ENCODE measurements at places on chromosomes 1 and 21.
A peak's percentile ranks its signal among the peaks of the same experiment; 100 is the strongest.

DNA sequence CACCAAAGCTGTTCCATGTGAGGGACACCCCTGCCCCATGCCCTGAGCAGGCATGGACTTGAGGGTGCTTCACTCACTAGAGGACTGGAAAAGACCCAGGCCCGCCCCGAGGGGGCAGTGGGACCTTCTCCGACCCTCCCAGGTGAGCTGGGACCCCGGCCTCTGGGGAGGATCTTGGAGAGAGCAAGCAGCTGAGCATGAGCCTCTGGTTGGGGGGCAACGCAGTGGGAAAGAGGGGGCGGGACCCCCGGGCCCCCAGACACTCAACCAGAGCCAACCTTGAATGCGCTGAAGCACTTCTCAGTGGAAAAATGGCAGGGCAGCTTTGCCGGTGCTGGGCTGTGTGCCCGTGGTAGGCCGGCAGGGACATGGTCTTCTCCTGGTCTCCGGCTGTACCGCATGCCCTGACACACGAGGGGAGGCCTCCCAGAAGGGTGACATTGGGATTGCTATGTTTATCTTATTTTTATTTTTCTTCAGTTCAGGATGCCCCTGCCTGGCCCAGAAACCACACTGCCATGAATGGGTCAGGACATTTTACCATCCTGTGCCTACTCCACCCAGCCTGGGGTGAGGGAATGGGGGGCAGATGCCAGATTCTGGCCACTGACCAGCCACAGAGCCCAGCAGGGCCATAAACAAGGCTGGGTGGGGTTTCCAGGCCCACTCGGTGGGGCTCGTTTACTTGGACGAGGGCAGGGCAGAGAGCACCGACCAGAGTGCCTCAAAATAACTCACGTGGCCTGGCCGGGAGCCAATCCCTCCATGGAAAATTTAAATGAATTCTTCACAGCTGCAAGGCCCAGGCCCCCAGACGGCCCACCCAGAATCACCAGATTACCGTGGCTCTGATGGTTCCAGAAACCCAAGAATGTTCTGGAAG lies 17.2 kb upstream of the LAPTM5 start:
- no peak for DNase-seq

- DNase-seq = no peak
Measured at GRCh38 chr1:92804721-92805201, 19.9 kb upstream of the EVI5 start.

- DNase-seq = no peak
Measured at GRCh38 chr1:84143796-84144565, at the start of gene PRKACB. Gene PRKACB, plus strand, starts transcription at chr1:84144271. Its CDS starts 91 bp downstream, at chr1:84144362.

DNA sequence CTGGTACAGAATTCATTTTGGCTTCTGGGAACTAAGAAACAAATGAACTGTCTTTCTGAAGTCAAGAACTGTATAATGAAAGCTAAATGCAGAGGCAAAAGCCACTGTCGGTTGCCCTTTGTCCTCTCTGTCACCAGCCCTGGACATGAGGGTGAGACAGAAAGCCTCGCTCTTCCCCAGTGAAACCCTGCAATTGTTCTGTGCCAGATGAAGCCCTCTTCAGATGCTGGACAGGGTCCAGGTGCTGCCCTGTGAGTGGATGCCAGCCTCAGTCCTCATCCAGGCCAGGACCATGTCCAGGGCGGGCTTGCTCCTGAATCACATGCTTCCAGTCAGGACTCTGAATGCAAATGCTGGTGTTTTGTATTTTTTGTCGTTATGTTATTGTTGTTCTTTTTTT lies 138.7 kb downstream of the RUNX1 start:
- DNase-seq = no peak

GRCh38 chr1:45908611-45909140 lies 105.3 kb downstream of the MAST2 start:
- DNase-seq = no peak

DNA sequence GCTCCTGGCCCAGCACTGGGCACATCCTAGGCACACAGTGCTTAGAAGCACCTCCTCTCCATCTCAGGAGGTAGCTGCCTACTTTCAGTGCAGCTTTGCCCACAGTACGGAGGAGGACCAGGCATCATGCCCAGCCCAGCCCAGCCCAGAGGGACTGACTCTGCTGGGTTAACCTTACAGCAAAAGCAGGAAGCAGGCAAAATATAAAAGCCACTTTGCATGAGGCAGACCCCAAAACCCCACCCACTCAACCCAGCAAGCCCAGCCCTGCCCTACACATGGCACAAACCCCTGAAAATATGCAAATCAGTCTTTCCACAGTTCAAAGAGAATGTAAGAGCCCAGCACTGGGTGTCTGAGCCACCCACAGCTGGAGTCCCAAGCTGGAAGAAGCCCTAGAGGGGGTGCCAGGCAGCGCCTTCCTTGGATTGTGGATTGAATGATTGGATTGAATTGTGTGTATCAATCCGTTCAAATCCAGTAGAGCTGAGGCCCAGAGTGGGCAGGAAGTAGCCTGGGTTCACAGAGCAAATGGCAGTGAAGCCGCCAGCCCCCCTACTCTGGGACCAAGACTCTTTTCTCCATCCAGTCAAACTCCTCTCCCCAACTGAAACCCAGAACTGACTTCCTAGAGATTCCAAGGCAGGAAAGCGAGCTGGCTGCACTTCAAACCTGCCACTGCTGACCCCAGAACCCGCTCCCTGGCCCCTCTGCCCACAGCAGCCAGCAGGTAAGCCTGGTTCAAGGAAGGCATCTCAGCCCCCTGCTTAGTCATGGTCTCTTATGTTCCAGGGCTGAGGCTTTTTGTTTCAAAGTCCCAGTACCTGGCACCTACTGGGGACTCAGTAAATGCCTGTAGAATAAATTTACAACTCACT lies 117.7 kb downstream of the LACTBL1 start:
- DNase-seq = no peak

DNA sequence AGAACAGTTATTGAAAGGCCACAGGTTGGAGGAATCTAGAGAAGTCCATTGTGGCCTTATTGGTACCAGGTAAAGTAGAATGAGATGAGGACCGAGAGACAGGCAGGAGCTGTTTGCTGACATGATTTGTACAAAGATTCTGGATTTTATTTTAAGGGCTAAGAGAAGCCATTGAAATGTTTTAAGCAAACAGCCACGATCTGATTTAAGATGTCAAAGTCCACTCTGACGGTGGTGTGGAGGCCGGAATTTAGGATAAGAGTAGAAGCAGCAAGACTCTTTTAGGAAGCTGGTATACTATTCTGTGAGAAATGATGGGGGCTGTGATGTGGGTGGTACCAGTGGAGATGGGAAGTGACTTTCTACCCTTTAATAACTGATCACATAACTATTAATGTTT lies 418.5 kb downstream of the DPYD start:
- DNase-seq = no peak

DNA sequence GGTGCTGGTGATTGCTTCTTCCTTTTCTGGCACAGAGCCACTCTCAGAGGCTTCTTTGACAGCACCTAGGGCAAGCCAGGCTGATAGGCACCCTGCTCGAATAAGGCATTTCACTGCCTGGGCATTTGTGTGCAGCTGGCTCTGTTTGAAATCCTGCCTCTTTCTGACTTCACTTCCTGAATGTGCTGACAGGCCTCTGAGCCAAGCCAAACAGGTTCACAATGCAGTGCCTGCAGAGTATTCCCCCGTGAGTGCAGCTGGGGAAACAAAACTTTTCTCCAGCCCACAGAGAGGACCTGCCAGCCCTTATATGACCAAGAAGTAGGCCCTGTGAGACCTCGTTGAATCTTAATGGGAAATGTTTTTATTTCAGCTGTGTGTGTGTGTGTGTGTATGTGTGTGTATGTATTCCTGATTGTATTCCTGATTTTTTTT lies 10.4 kb downstream of the JUN start:
- no peak for DNase-seq

GRCh38 chr1:24349891-24350290 lies 30.7 kb downstream of the GRHL3 start:
- DNase-seq = no peak

DNA sequence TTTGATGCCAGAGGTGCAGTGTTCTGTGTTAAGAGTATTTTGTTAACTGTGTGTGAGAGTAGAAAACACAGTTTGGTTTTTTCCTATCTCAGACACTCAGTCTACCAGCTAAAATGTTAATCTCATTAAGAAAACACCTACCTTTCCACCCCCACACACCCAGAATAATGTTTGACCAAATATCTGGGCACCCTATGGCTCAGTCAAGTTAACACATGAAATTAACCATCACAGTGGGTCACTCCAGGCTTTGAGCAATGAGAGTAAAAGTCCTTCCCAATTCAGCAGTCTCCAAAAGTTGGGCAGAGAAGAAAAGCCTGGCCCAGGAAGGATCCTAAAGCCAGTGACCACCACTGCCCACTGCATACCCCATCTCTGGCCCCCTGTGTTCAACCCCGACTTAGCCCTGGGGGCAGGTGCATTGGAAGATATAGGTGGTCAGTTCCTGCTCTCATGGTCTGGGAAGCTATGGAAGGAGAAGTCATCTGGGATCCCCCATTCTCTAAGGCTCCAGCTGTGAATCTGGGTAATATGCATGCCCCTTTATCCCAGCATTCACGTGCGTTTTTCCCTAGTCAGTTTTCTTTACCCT lies 50.2 kb upstream of the CSF3R start:
- DNase-seq = no peak

- no peak for DNase-seq
Measured at GRCh38 chr1:42932442-42932941, 26.2 kb downstream of the SLC2A1 start.

GRCh38 chr1:119368554-119368953 lies at the start of gene HAO2:
Gene HAO2, plus strand, starts transcription at chr1:119368785. Its CDS starts 12,301 bp downstream, at chr1:119381086.
- no peak for DNase-seq

GRCh38 chr21:42684109-42684916 lies 30.9 kb downstream of the PDE9A start:
- DNase-seq = peak; percentile 14

GRCh38 chr1:15803380-15803779 lies 4.1 kb downstream of the UQCRHL start:
- DNase-seq = no peak

DNA sequence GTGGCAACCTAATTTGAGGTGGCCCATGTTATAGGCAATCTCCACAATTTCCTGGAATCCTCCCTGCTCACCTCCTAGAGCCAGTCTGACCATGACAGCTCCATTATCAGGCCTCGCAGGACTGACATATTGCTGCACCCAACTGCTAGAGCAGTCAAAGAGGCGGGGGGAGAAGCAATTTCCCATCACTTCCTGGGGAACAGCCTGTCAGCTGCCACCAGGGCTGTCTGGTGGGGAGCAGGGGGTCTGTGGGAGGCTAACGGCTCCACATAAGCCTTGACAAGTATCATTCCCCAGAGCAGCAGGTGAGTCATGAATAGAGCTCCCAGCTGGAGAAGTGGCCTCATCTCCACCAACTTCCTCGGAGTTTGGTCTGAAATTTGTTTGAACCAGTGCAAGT lies 322.9 kb downstream of the MATN1 start:
- DNase-seq = no peak

GRCh38 chr1:153404768-153405167 lies 11.6 kb upstream of the S100A7A start:
- DNase-seq = peak; percentile 10

DNA sequence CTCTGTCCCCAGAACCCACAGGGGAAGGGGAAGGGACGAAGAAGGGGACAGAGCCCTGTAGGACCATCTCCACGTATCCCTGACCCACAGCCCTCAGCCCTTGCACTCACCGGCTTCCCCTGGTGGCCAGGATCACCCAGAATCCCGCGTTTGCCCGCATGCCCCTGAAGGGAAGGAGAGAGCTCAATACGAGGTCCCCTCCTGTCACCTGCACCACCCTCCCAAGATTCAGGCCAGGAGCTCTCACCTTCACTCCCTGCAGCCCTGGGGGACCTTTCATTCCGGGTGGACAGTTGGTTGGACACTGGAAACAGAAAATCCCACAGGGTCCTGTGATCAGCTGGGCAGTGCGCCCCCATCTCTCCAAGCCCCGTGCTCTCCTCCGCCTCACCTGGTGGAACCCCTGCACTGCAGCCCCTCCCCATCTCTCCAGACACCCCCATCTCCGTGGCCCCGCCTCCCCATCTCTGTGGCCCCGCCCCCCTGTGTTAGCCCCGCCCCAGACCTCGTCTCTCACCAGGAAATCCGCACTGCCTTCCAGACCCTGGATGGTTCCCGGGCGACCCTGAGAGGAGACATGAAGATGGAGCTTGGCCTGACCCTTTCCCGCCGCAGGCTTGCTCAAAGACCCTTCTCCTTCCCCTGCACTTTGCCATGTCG lies 6.0 kb downstream of the COL9A2 start:
- DNase-seq = no peak

GRCh38 chr1:195236991-195237889 lies 1371.0 kb downstream of the KCNT2 start:
- DNase-seq = no peak

- DNase-seq = no peak
Measured at GRCh38 chr1:1687846-1688245, 4.7 kb downstream of the SLC35E2B start.

- DNase-seq = no peak
Measured at GRCh38 chr1:94729267-94729666, 90.9 kb upstream of the SLC44A3 start.

DNA sequence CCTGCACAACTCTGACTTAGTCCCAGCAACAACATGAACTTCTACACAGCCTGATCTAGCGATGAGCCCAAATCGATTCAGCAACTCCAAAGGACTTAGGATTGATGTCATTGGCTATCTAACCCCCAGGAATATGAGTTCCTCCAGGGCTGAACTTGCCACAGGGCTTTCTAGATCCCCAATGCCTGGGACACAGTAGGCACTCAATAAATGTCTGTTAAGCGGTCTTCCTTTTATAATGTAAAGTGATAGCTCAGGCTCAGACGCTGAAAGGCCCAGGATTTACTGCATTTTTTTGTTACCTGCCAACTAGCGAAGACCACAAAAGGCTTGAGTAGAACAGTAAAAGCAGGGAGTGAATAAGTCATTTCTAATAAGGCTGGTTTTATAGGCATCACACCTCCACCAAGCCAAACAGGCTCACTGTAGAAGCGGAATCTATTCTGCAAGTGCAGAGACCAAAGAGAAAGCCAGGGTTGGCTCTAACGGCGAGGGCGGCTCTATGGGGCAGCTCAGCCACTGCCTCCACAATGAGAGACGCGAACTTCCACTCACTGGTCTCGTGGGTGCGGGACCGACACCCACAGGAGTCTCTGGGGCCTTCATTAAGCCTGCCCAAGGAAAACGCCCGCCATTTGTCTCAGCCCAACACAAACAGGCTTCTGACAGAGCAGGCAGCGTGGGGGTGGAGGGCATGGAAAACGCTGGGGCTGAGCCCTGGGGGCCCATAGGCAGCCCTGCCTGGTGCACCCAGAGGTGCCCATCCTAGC lies 52.0 kb downstream of the HLCS start:
- DNase-seq = no peak

DNA sequence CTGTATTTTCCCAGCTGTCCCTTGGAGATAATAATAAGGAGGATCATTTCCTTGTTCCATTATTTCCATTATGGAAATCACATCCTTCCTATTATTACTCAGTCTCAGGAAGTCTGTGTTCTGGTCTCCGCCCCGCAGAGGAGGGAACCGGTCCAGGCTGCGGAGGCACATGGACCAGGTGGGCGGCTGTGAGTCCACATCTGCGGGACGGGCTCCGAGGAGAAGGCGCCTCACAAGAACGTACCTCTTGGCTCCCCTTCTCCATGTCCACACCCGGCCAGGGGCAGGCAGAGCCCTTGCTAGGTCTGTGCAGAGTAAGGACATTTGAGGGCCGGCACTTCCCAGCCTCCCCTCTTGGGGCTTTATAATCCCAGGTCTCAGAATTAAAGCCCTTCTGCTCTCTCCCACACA lies 14.6 kb downstream of the RAB7B start:
- no peak for DNase-seq

- no peak for DNase-seq
Measured at GRCh38 chr1:247343801-247344200, 12.1 kb upstream of the ZNF496 start.

Measured in stimulated activated CD4-positive, alpha-beta T cell treated with anti-CD3 and anti-CD28 coated beads, Interleukin-1b, Interleukin-23, amount 100 ng/mL, for 1 hour (primary cell).